CD4-positive, alpha-beta T cell treated with Interferon gamma for 1 hour (primary cell): ENCODE measurements at places on chromosomes 1 and 21.

GRCh38 chr1:175922254-175922881 is 179.0 kb upstream of the TNR start:
- no peak for DNase-seq

DNA sequence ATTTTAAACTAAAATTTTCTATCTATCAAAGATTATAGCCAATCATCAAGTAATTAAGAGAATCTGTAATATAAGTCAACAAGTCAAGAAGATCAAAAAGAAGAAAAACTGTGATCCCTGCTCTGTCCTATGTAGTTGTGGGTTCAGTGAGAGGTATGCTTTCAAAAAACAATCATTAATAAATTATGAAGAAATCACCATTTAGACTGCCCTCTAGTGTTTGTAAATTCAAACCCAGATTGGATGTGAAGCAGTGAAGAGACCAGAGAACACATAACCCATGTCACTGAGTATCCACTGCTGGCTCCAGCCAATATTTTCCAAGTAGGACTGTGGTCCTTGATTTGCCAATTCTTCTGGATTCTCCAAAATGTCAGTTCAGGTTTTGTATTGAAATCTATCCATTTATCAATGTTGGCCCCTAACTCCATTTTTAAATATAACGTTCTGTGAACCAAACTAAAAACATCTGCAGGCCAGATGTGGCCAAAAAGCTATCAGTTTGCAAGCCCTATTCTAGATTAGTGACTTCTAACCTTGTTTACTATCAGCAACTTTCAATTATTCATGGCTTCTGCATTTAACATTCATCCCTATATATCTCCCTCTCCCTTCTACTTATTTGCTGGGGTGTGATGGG is 467.5 kb upstream of the CXADR start:
- DNase-seq: no peak

DNA sequence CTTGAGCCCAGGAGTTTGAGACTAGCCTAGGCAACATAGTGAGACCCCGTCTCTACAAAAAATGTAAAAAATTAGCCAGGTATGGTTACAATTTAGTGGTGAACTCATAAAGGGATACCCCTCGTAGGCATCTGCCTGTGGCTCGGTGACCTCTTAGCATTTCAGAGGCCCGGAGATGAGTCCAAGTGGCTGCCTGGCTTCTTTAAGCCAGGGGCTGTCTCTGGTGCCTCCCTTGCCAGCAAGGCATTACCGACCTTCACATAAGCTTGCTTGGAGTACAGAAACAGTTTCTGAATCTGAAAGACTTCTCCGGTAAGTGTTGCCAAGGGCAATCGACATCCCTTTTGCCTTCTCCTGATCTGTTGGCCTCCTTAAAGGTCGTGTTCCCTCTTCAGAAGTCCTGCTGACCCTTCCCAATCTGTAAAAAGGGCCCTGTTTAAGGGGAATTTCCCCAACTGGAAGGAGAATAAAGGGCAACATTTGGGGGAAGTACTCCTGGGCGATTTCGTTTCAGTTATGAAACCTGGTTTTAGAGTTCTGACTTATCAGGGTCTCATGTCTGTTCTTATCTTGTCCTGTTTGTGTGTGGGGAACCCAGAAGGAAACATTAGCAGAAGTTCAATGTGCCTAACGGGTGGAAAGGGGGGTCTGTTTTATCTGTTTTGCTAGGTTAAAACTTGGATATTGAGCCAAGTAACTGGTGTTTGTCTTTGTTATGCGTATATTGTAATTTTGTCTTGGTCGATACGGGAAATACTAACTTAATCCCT is 32.9 kb downstream of the KIFAP3 start:
- DNase-seq: no peak

GRCh38 chr1:35646043-35646442 is 4.7 kb upstream of the PSMB2 start:
- no peak for DNase-seq

DNA sequence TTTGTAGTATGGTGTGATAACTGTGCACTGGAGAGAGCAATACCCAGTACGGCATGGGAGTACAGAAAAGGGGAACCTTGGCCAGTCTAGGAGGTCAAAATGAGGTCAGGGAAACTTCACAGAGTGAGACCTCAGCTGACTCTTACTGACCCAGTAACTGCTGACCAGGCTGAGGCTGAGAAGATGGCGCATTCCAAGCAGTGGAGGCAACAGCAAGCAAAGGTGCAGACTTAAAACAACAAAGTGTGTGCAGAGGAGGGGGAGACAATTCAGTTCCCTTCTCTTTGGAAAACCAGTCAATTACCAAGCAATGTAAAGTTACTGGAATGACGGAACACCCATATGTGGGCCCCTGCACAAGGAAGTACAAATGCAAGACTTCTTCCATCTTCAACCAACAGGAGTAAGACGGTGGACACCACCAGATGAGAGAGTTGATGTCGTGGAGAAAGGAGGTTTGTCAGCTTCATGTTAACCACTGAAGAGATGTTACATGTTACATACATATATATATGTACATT is 54.6 kb upstream of the PRDX6 start:
- DNase-seq: peak; percentile 39

- DNase-seq: no peak
These were observed 39.5 kb downstream of the ACOT7 start for GRCh38 chr1:6353955-6354658.

GRCh38 chr1:32195972-32196823 is 4.2 kb upstream of the CCDC28B start:
- no peak for DNase-seq

DNA sequence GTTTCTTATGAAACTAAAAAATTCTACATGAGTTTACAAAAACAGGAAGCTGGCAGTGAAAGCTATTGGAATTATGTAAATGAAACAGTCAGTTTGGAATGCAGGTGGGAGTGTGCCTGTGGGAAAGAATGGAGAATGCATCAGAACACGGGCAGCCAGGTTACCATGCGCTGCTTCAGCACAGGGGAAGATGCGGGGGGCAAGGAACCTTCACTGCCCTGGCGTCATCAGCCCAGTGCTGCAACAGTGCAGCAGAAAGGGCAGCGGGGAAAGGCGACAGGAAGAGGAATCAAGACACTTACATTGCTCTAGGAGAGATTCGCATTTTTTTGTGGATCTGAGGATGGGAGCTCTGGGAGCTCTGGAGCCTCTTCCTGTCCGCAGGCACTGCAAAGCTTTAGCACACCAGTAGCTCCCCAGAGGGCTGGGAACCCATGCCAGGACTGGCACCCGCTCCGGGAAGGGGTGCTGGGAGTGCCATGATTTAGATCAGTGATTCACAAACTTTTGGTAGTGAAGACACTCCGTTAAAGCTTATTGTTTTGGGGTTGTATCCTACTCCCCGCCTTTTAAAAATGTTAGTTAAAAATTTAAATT is 64.1 kb upstream of the WDR26 start:
- no peak for DNase-seq

GRCh38 chr1:17857996-17858395 is 102.9 kb downstream of the ACTL8 start:
- no peak for DNase-seq

DNA sequence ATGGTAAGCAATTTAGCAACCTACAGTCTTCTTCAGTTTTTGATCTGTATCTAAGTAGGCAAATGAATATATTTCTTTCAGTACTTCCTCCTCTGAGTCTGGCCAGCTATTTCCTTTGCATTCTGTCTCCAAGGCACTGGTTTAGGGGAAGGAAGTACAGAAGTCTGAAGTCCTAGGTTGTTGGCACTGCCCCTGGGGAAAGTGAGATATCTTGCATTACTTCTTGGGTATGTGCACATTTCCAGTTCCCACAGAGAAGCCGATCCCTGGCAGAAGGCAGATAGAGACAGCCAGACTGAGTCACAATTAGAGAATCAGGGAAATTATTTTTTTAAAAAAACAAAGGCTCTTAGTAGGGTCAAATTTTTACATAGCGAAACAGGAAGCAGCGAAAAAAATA is 98.8 kb downstream of the RASAL2 start:
- DNase-seq: no peak

DNA sequence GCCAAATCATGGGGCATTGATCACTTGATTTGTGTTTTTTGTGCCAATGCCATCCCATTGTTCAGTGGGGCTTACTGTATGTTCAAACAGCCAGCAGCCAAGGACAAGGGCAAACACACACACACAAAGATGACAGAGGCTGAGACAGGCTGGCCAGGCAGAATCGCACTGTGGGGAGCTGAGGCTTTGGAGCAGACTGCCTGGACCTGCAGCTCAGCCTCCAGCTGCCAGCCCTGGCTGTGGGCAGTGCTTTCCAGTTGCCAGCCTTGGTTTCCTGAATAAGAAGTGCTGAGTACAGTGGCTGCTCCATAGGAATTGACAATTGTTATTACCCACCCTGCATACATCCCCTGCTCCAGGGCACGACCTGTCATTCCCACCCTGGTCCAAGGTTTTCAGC is 16.9 kb upstream of the PCP4 start:
- DNase-seq: no peak

GRCh38 chr1:17439250-17440073 is at the start of gene RCC2:
Gene RCC2, minus strand, starts transcription at chr1:17439677. Its CDS starts 1,163 bp downstream, at chr1:17438514.
- DNase-seq: peak; percentile 68

DNA sequence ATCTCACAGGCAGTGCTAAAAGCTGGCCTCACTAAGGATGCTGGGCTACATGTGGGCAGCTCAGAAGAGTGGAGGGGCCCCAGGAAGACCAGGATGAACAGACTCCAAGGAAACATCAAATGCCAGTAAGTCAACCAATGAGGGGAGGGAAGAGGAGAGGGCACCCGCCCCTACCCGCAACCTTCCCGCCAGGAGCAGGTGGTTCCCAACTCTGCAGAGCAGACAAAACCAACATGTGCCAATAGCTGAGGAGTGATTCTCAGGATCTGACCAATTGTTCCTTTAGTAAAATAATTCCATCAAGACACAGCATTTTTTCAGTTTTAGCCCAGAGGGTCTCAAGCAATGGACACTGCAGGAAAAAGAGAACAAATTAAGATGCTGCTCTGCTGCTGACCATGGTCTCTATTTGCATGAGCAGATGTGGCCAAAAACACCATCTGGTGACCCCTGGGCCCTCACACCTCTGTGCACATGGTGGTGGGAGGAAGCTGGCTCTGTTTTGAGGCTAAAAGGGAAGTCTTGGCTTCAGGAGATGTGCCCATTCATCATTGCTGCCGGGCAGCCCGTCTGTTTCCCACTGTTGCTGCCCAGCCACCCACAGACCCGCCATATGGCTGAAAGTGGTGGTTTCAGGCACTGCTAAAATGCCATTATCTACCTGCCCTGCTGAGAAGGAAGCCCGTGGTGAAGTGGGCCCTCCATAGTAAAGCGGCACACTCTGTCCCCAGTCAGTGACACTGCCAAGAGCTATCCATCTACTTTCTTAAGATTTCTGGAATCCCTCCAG is 231.8 kb downstream of the KCNH1 start:
- DNase-seq: no peak

- no peak for DNase-seq
These were observed 42.0 kb downstream of the MTR start for GRCh38 chr1:236837115-236837514.

DNA sequence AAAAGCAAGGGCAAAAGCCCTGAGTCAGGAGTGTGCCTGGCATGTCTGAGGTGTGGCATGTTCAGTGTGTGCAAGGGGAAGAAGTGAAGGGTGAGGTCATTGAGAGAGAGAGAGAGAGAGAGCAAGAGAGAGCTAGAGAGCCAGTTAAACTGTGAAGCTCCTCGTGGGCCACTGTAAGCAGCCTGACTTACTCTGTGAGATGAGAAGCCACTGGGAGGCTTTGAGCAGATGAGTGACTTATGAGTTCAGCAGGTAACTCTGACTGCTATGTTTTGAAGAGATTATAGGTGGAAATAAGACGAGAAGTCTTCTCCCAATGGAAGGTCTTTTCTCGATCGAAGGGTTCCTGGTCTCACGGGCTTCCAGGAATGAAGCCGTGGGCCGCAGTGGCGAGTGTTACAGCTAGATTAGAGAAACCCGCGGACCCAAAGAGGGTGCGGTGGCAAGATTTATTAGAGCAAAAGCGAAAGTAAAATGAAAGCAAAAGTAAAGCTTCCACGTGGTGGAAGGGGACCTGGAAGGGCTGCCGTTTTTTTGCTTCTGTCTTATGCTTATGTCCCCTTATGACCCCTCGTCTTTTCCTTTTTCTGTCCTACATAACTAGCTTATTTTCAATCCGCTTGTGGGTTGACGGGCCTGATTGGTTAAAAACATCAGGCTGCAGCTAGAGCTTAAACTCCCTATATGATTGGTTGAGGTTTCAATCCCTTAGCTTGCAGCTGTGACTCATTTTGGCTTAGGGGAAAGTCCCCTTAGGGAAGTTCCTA is 323.1 kb upstream of the FAM78B start:
- peak; percentile 75 for DNase-seq

DNA sequence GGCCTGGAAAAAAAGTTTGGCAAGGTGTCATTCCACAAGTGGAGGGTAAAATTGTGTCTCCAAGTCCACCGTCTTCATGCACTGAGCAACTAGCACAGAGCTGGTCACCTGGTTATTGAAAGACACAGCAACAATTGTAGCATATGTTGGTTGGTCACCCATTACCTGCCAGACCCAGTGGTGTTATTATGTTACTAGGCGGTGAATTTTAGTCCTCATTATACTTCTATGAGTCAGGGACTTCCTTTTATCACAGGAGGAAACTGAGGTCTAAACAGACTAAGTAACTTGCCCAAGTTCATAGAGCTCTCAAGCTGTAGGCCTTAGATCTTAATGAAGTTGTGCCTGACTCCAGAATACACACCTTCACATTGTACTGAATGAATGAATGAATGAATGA is 94.9 kb upstream of the VANGL1 start:
- DNase-seq: no peak

GRCh38 chr1:26792924-26793323 is 5.2 kb downstream of the PIGV start:
- no peak for DNase-seq

DNA sequence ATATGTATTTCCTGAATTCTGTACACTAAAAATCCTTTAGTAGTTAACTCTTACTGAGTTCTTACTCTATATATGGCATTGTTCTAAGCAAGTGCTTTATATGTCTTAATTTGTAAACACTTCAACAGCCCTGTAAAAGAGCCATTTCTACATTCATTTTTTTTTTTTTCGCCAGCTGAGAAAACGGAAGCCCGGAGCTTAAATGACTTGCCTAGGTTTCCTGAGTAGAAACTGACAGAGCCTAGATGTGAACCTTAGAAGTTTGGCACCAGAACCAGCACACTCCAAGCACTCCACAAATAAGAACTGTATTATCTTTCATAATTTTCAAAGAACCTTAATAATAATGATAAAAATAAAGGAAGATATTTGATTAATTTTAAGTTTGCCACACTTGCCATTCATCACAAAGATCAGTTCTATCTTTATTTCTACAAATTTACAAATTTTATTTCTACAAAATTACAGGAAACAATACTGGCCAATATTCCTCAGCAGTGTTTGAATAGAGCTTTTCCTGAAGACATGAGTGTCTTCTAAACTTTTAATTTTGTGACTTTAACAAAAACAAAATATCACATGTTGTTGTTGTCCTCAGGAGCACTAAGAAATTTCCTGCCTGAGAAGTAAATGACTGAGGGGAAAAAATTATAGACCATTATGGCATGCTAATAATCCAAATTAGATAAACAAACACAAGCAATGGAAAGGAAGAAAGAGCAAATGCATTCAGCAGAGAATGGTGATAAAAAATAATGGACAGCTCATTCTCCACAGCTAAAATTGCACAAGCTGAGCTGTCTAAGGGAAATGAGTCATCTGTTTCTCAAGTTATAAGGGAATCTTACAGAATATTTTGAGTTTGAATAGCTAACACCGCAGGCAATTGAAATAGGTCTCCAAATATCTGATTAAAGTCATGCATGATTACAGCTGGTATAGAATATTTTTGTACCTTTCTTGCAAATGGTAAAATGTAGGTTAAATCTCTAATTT is 71.2 kb downstream of the DPYD start:
- no peak for DNase-seq
